ENCODE measurements at places on chromosomes 1 and 21.

DNA sequence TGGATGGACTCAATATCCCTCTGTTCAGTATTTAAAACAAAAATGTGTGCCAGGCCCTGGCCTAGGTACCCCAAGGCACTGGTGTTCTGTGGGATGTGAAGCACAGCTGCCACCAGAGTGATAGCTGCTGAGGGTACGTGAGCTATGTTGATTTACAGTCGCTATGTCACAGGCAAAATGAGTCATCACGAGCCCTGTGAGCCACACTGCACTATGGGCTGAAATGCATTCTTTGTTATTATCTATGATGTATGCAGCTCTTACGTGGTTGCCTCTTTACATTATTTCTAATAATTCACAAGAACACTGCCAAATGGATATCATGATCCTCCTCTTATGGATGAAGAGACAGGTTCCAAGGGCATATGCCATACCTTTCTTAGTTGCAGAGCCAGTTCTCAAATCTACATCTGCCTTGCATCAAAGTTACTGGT lies 2.1 kb downstream of the TEX38 start:
- H3K27ac ChIP-seq, result no peak overlapping the region
- H3K27me3 ChIP-seq, result no peaks in the 10 kb centered on the region
- no peaks in the 10 kb centered on the region for H3K4me1 ChIP-seq
- no peak for DNase-seq
- no peaks in the 10 kb centered on the region for H3K36me3 ChIP-seq
- no peak overlapping the region for H3K4me3 ChIP-seq

DNA sequence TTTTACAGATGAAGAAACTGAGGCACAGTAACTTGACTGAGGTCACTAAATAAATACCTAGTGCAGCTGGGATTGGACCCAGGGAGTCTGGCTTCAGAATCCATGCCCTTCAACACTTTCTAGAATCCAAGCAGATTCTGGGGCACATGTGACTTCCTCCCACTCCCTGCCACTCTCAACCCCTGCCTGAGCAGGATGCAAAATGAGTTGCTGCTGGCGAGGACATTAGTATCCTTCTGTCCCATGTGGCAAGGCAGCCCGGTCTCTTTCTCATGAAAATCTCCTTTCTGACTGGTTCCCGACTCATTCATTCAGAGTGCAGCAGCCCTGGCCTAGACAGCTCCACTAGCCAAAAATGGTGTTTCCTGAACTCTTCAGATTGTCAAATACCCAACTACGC lies 28.4 kb downstream of the TNNT2 start:
- no peaks in the 10 kb centered on the region for H3K4me1 ChIP-seq
- DNase-seq, result no peak
- no peak overlapping the region for H3K27ac ChIP-seq

DNA sequence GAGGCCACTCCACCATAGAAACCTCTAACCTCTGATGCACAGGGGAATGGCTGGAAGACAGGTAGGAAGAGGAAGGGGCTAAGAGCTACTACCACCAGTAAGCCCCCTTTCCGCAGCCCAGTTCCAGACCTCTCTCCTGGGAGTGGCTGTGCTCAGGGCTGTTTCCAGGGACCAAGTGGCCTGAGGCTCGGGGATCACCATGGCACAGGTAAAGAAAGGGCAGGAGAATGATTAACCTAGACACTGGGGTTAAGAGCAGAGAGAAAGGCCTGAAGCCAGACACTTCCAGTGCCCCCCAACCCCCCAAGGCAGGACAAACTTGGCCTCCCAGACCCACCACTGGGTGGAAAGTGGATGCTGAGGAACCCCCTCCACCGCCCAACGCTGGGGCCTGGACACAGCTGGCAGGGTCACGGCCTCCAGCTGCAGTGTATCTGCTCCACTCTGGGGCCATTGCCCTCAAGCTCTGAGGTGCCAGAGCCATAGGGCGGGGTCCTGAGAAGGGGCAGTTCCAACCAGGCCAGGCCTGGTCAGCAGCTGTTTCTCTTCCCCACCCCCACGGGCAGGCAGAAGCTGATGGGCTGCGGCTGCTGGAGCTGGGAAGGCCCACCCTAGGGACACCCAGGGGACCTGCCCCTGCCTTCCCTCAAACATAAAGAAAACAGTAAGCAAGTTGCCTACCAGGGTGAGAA lies 2.6 kb downstream of the TAGLN2 start:
- H3K4me3 ChIP-seq, result no peak overlapping the region

GRCh38 chr1:211381481-211382181 lies 55.0 kb downstream of the TRAF5 start:
- H3K4me3 ChIP-seq, result peak overlapping the region; percentile 95
- no peaks in the 10 kb centered on the region for H3K36me3 ChIP-seq
- H3K27ac ChIP-seq, result no peak overlapping the region
- H3K4me1 ChIP-seq, result peaks cover 3% of the 10 kb centered on the region
- H3K27me3 ChIP-seq, result no peaks in the 10 kb centered on the region
- DNase-seq, result no peak

GRCh38 chr1:100461222-100461621 lies 76.7 kb upstream of the GPR88 start:
- H3K4me3 ChIP-seq, result no peak overlapping the region
- H3K27me3 ChIP-seq, result no peaks in the 10 kb centered on the region
- no peaks in the 10 kb centered on the region for H3K36me3 ChIP-seq
- H3K27ac ChIP-seq, result peak overlapping the region; percentile 41
- H3K4me1 ChIP-seq, result peaks cover 4% of the 10 kb centered on the region

GRCh38 chr1:64282351-64282750 lies 78.9 kb downstream of the UBE2U start:
- no peak for DNase-seq
- H3K4me3 ChIP-seq, result no peak overlapping the region
- no peaks in the 10 kb centered on the region for H3K27me3 ChIP-seq
- no peaks in the 10 kb centered on the region for H3K36me3 ChIP-seq
- no peak overlapping the region for H3K27ac ChIP-seq

DNA sequence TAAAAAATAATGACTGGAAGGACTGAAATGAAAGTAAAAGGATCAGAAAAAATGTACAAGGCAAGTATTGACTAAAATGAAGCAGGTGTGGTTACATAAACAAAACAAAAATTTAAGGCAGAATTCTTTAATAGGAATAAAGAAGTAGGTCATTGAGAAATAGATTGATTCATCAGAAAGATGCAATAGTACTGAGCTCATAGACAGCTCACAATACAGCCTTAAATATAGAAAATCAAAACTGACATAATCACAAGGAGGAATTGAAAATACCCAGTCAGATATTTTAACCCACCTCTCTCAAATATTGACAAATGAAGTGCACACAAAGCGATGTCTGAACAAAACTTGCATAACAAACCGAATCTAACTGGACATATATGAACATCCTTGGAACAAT lies 366.8 kb upstream of the DPYD start:
- H3K4me3 ChIP-seq, result no peak overlapping the region
- no peaks in the 10 kb centered on the region for H3K36me3 ChIP-seq
- no peaks in the 10 kb centered on the region for H3K4me1 ChIP-seq
- no peaks in the 10 kb centered on the region for H3K27me3 ChIP-seq
- no peak overlapping the region for H3K27ac ChIP-seq
- no peak for DNase-seq

DNA sequence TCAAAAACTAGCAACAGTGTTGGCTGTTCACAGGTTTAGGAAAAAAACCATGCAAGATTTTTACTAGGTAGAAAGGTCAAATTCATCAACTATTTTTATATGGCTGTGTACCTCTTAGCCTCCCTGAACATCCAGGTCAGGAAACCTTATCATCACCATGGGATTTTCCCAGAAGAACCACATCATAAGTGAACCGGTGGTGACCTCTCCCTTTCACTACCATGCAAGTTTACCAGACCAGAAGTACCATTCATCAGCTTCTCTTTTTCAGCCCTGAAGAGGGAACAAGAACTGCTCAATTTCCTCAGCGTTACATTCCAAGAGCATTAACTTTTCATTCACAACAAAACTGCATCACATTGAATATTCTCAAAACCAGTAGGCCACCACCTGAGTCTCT lies 5.9 kb downstream of the SSBP3 start:
- H3K27me3 ChIP-seq, result no peaks in the 10 kb centered on the region
- no peak overlapping the region for H3K4me3 ChIP-seq
- peaks cover 52% of the 10 kb centered on the region for H3K4me1 ChIP-seq
- H3K36me3 ChIP-seq, result no peaks in the 10 kb centered on the region
- DNase-seq, result no peak

DNA sequence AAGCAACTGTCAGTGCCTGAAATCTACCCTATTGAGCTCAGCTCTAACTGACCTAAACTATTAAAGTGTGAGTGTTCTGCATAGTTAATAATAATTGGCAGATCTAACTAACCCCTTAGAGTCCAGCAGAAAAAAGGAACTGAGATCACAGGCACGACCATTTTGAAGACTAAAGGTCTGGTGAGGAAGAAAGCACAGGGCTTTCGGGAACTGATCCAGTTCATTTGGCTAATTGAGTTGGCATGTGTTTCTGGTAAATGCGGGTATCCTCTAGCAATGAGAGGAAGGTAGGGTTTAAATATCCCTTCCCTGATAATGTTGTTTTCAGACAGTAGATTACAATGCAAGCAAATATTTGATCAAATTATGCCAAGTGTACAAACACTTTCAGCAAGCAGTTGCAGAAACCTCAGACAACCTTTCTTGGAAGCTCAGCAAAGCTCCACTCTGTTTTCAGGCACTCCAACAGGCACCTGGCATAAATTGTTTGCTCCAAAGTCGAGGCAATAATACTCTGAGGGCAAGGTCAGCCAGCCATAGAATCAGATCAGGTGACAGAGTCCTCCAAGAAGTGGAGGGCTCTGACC lies 100.8 kb downstream of the KCNK1 start:
- H3K4me3 ChIP-seq, result no peak overlapping the region
- DNase-seq, result no peak
- no peaks in the 10 kb centered on the region for H3K36me3 ChIP-seq
- no peaks in the 10 kb centered on the region for H3K4me1 ChIP-seq
- no peak overlapping the region for H3K27ac ChIP-seq

- no peak overlapping the region for H3K27ac ChIP-seq
- H3K36me3 ChIP-seq, result no peaks in the 10 kb centered on the region
Measured at GRCh38 chr21:29524055-29524454, 225.3 kb downstream of the BACH1 start.

DNA sequence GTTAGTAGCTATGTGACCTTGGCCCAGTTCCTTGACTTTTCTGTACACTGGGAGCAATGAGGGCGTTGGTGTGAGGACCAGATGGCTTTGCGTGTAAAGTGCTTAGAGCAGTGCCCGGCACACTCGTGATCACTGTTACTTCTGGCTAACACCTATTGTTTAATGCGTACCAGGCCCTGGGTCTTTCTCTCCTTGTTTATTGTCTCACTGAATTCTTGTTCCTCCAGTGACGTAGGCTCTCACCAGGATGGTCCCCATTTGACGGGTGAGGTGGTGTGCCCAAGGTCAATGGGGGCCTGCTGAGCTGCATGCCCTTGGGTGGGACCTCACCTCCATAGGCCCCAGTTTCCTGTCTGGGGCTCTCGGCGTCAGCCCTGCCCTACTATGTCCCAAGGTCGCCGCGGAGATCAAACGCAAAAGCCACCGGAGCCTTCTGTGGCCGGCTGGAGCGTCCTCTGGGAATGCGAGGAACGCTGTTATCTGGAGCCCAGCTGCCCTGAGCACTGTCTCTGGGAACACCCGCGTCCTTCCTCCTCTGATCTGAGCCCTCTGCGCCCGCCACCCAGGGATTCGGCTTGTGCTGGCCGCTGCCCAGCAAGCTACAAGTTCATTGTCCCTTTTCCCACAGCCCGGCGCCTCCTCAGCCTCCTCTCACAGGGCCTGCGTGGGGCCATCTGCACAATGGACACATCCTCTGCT lies 28.9 kb downstream of the ALPL start:
- no peaks in the 10 kb centered on the region for H3K27me3 ChIP-seq
- peaks cover 20% of the 10 kb centered on the region for H3K4me1 ChIP-seq
- peak; percentile 85 for DNase-seq
- H3K4me3 ChIP-seq, result no peak overlapping the region
- H3K27ac ChIP-seq, result peak overlapping the region; percentile 77

DNA sequence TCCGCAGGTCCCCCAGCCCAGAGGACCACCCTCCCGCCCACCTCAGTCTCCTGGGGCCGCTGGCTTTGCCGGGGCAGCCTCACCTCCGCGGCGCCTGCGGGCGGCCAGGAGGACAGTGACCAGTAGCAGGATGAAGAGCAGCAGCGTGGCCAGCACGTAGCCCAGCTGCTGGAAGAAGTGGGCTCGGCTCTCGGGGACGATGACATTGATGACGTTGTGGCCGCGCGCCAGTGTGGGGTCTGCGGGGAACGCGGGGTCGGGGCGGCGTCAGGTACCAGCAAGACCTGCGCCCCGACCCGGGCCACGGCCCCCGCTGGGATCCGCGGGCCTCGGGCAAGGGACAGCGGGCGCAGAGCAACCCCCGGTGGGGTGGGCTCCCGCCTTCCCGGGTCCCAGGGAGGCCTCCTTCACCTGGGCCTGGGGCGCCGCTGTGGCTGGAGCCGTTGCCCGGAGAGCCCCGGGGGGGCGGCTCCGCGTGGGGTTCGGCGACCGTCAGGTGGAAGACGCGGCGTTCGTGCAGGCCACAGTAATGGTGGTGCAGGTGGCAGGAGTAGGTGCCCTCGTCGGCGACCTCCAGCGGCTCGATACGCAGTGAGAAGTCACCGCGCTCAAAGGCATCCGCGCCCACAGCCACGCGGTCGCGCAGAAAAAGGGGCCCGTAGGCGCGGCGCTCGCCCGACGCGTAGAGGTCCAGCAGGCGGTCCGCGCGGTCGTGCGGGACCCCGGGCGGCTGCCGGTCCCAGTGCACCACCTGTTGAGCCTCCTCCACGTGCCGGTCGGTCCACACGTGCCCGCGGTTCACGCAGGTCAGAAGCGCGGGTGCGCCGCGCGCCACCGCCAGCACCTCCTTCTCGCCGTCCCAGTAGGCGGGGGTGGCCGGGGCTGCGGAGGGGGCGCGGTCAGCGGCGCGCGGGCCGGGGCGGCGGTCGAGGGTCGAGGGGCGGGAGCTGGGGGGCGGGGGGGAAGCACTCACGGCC lies 3.8 kb downstream of the MXRA8 start:
- DNase-seq, result no peak
- peak overlapping the region; percentile 44 for H3K4me3 ChIP-seq
- peaks cover 47% of the 10 kb centered on the region for H3K4me1 ChIP-seq

DNA sequence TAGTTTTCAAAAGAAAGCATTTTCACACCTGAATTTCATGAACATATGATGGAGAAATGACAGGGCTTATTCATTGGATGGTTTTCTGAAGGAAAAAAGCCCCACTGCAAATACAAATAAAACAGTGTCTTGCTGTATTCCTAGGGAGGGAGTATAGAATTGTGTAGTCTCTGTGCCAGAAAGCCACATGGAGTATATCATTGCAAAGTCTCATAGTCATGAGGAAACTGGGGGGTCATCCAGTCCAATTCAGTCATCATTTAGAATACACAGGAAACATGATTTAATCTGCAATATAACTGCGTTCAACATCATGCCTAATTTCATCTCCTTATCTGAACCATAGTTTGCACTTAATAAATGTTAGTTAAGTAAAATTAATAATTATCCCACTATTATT lies 222.3 kb downstream of the NTNG1 start:
- no peak overlapping the region for H3K27ac ChIP-seq
- H3K36me3 ChIP-seq, result no peaks in the 10 kb centered on the region
- no peaks in the 10 kb centered on the region for H3K27me3 ChIP-seq
- no peaks in the 10 kb centered on the region for H3K4me1 ChIP-seq
- H3K4me3 ChIP-seq, result no peak overlapping the region

- H3K4me3 ChIP-seq, result no peak overlapping the region
- H3K27me3 ChIP-seq, result no peaks in the 10 kb centered on the region
- H3K4me1 ChIP-seq, result peaks cover 5% of the 10 kb centered on the region
- no peak for DNase-seq
Measured at GRCh38 chr1:36881541-36881940, 152.8 kb downstream of the GRIK3 start.

- no peak overlapping the region for H3K4me3 ChIP-seq
- H3K36me3 ChIP-seq, result no peaks in the 10 kb centered on the region
- no peaks in the 10 kb centered on the region for H3K27me3 ChIP-seq
- H3K4me1 ChIP-seq, result peaks cover 6% of the 10 kb centered on the region
Measured at GRCh38 chr1:995665-996633, 3.9 kb downstream of the HES4 start.

Data from testis (tissue), 5 donors.